ENCODE measurements at places on chromosomes 2 and 18. TPM values are rescaled to one million over a fixed set of nuclear protein-coding genes. Genes with fewer than 3 reads are reported as not detected.

DNA sequence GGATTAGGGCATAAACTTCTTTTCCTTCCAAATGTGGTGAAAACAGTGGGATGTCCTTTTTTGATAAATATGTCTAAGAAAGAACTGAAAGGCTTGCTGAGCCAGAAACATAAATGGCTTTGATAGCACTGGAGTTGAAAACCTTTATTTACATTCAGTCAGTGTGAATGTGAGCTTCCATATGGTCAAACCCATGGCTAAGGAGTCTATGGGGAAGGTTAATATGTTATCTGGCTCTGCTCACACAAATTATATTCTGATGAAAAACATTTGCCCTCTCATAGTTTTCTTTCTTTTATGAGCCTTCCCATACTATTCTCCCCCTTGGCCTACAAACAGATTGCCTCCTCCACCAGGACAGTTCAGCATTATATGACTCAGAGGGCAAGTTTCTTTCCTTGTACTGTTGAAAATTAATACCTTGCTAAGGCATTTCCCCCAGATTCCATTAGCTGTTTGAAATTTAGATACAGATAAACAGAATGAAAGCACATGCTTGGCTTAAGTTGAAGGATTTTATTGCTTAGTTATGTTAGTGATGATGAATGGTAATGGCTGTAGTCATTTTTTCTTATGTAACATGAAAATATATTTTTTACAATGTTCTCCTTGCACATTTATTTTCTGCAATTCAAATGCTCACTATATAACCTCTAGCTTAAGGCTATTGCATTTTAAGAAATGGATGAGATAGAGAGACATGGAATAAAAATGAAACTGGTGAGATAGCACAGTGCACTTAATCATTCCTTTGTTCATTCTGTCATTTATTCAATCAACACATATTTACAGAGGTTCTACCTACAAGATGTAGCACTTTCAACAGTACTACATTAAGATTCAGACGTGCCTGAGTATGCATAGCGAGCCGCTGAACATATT is 544.1 kb downstream of the LRRTM4 start:
- no peak for DNase-seq

DNA sequence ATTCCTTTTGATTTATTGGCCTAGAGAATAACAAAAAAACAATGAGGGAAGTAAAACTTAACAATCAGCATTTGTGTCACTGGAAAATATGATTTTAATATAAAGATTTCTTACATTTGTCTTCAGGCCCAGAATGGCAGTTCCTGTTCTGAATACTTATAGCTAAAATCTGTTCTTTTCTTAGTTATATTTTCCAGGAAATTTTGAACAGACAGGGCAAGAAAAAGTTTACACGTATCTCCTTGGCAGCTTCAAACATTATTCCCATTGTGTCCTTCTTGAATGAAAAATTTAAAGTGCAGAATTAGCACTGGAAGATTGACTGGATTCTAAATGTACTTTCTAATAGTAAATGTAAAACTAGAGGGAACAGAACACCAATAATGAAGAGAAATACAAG is 1454.0 kb upstream of the PIK3C3 start:
- no peak for DNase-seq

CCDC74B gene
- polyA plus RNA-seq = 0.86 TPM

FSHR gene
- not detected for polyA plus RNA-seq

DNA sequence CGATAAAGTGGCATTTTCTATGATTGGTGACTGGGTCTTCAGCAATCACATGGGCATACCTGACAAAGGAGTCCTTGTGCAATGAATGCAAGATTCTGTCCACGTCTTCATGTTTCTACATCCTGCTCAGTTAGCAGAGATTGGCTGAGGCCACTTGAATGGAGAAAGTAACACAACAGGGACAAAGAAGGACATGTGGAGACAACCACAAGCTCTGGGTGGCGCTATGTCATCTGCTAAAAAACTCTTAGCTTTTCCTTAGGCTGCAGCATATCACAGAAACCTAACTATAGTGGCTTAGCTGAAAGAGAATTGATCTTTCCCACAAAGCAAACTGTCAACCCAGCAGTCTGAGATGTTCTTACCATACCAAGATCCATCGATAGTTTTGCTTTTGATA is 1109.7 kb downstream of the SOCS6 start:
- DNase-seq = no peak

ZNF892 gene
- 0.26 TPM for polyA plus RNA-seq

PLEK gene
- 1.2 TPM for polyA plus RNA-seq

- no peak for DNase-seq
These were observed 298.2 kb upstream of the ZC3H15 start for GRCh38 chr2:186187854-186188253.

DNA sequence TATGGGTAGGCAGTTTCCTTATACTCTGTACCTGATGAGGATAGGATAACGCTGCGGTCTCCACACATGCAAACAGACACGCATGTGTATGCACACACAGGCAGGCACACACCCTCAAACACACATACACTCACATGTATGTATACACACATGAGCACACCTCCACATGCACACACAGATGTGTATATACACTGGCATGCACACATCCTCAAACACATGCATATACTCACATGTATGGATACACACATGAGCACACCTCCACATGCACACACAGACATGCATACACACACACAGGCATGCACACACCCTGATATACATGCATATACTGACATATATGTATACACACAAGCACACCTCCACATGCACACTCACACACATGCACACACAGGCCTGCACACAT is 267.8 kb upstream of the HDAC4 start:
- no peak for DNase-seq

DNA sequence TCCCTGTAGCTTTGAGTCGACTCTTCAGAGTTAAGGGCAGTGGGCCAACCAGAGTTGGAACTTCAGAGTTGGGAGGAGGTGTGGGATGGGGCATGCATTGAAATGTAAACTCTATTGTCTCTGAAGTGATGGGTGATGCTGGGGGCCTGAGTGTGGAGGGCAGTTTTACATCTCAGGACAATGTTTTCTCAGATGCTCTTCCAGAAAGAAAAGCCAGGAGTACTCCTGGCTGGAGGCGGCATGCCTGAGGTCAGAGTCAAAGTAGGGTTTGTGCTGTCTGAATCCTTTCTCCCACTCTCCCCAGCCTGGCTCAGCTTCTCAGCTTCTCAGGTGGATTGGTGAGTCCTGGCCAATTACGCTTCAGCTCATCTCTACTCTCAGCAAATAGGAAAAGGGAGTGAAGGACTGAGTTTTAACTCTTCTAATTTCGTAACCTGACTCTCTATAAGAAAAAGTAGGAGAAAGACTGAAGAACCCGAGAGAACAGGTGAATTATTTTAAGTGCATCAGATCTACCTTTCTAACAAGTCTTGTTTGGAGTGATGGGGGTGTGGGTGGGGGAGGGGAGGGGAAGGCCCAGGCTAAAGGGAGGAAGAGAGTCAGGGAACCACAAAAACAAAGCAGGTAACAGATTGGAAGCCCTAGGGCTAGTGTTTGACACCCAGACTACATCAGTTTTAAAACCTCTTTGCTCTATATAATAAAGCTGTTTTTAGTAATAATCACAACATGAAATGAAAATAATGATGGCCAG is 107.5 kb upstream of the PELI1 start:
- no peak for DNase-seq

DNA sequence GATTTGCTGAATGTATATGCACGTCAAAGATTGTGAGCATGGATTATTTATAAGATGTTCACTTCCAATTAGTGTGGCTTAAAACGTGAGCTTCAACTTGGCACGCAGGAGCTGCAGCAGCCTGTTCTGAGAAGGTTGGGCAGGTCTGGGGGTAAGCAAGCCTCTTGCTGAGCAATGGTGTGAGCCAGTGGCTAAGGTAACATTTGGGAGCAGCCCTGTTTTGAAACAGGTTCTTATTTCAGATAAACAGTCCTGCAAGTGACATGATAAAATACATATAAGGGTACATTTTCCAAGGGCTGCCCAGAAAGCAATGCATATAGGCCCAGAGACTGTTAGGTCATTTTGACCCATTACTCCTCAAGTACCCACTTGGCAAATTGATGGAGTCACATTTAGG is 415.3 kb downstream of the ZNF521 start:
- DNase-seq = no peak

CRIM1 gene
- polyA plus RNA-seq = 21.4 TPM

SH3RF3 gene
- 5.0 TPM for polyA plus RNA-seq

DNA sequence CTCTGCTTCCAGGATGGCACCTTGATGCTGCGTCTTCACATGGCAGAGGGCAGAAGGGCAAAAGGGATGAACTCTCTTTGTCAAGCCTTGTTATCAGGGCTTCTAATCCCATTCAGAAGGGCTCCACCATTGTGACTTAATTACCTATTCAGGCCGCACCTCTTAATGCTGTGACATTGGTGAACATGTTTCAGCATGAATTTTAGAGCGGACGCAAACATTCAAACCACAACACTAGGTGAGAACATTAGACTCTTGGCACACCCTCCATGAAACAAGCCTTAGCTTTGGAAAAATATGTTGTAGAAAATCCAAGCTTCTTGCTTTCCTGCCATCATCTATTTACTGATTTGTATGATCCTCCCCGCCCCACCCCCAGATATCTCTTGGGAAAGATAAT is 17.9 kb downstream of the DAW1 start:
- no peak for DNase-seq

DNA sequence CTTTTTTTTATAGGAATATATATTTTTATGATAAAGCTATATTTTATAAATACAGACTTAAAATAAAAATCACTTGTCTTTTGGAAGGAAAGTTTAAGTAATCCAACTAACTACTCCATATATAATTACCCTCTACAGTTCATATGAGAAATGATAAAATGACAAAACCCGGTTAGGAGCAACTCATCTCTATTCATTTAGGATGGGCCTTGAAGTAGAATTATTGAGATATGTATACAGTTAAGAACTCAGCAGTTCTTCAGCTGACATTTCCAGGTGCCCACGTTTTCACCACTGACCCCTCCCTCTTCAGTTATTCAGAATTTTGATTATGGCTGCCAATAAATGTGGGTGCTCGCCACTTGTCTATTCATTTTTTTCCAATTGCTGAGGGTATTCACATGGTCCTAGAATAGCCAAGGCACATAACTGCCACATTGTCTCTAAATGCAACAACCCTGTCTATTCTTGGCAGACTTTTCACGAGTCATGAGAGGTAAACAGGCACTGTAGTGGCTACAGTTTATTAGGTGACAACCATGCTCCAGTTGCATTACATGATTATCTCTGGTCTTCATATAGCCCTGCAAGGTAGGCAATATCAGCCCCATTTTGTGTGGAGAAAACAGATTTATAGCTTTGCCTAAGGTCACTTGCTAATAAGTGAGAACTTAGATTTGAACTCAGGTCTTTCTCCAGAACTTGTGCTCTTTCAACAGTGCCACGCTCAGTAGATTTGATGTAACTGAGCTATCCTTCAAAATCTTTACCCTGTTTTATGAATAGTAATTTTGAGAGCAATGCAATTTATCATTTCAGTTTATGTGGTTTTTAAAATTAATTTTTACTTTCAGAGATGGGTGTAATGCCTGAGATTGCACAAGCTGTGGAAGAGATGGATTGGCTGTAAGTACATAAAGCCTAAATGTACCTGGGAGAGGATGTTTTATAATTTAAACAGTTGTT is 2.9 kb downstream of the DDX1 start:
- peak; percentile 23 for DNase-seq

LIMS4 gene
- 1.2 TPM for polyA plus RNA-seq

DNA sequence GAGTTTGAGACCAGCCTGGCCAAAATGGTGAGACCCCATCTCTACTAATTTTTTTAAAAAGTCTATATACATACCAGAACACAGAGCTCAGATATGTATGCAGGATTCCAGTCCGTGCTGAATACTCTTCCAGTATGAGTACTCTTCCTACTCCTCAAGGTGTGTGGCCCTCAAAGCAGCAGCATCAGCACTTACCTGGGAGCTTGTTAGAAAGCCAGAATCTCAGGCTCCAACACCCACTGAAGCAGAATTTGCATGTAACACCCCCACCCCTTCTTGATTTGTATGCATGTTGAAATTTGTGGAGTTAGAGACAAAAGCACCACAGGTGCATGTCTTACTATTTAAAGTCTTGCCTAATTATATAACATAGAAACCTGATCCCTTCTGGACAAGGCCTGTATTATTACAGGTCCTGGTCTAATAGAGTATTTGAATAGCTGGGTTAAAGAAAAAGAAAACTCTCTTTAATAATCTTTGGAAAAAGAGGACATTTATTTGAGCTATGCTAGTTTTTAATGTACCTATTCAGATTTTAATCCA is 50.3 kb upstream of the NFE2L2 start:
- no peak for DNase-seq

DNA sequence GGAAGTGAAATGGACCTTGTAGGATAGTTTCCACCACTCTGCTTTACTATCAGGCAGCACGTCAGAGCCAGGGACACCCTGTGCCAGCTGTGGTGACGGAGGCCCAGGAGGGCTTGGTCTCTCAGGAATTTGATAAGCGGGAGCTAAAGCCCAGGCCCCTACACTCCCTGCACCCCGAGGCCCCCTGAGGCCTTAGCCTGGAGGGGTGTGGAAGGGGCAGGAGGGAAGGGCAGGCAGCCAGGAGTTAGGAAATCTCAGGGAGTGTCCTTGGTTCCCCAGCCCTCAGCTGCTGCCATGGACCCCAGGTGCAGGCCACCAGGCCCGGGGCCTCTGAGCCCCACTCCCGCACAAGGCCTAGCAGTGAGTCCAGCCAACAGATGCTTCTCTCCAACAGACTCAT is 38.2 kb downstream of the PDIA6 start:
- DNase-seq = no peak

- DNase-seq = no peak
These were observed 43.1 kb downstream of the GYPC start for GRCh38 chr2:126699018-126699417.

- DNase-seq = no peak
These were observed 115.6 kb downstream of the TXNL1 start for GRCh38 chr18:56522816-56523215.

UGT1A4 gene
- not detected for polyA plus RNA-seq

DNA sequence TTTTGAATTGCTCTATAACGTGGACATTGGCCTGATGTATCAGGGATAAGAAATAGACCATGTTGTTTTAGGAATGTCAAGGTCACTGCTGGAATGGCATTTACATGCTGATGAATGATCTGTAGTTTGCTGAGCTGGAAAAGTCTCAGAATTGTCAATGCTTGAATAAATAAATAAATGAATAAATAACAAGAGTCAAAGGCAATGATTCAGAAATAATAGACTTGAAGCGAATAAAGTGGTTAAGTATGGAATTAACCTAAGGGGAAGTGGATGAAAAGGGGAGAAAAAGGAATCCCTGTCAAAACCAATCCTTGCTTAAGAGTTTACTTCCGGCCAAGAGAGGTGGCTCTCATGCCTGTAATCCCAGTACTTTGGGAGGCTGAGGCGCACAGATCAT is 1620.0 kb downstream of the SUCLG1 start:
- no peak for DNase-seq
